ENCODE measurements at places on chromosomes 3 and 15. TPM values are rescaled to one million over a fixed set of nuclear protein-coding genes. Genes with fewer than 3 reads are reported as not detected.

SERPINI1 gene
- 1.8 TPM for polyA plus RNA-seq

LPP gene
- 19.1 TPM for polyA plus RNA-seq

GNAI2 gene
- polyA plus RNA-seq = 511 TPM

ROPN1 gene
- 1.7 TPM for polyA plus RNA-seq

LRRC31 gene
- polyA plus RNA-seq = not detected

PARP15 gene
- 0.06 TPM for polyA plus RNA-seq

CELF6 gene
- 0.02 TPM for polyA plus RNA-seq

TTLL13 gene
- 0.02 TPM for polyA plus RNA-seq

CYP8B1 gene
- not detected for polyA plus RNA-seq

NR2E3 gene
- 0.03 TPM for polyA plus RNA-seq

CLEC3B gene
- 0.11 TPM for polyA plus RNA-seq

SLC51B gene
- polyA plus RNA-seq = not detected

Data from mammary epithelial cell (primary cell).